Activated naive CD8-positive, alpha-beta T cell treated with anti-CD3 and anti-CD28 coated beads, Interleukin-2, amount 50 U/mL, for 24 hours (primary cell): ENCODE measurements at places on chromosomes 7 and 10.
A peak's percentile ranks its signal among the peaks of the same experiment; 100 is the strongest.

DNA sequence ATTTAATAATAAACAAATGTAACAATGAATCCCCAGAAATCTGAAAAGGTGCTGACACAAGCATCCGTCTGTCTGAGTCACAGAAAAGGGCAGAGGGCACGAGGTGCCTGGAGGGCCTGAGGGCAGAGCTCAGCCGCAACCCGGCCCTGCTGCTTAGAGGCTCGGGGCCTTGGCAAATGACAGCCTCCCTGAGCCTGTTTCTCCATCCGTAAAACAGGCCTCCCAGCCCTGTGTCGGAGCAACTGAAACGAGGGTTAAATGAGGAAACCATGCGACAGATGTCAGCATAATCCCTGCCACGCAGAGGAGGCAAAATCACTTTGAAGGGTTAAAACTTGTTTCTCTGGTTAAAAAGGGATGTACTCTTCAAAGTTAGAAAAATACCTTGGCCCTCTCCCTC, 24.9 kb downstream of the NUDT1 start:
- no peak overlapping the region for H3K4me3 ChIP-seq
- H3K36me3 ChIP-seq, result peaks cover 18% of the 10 kb centered on the region
- no peak for DNase-seq

DNA sequence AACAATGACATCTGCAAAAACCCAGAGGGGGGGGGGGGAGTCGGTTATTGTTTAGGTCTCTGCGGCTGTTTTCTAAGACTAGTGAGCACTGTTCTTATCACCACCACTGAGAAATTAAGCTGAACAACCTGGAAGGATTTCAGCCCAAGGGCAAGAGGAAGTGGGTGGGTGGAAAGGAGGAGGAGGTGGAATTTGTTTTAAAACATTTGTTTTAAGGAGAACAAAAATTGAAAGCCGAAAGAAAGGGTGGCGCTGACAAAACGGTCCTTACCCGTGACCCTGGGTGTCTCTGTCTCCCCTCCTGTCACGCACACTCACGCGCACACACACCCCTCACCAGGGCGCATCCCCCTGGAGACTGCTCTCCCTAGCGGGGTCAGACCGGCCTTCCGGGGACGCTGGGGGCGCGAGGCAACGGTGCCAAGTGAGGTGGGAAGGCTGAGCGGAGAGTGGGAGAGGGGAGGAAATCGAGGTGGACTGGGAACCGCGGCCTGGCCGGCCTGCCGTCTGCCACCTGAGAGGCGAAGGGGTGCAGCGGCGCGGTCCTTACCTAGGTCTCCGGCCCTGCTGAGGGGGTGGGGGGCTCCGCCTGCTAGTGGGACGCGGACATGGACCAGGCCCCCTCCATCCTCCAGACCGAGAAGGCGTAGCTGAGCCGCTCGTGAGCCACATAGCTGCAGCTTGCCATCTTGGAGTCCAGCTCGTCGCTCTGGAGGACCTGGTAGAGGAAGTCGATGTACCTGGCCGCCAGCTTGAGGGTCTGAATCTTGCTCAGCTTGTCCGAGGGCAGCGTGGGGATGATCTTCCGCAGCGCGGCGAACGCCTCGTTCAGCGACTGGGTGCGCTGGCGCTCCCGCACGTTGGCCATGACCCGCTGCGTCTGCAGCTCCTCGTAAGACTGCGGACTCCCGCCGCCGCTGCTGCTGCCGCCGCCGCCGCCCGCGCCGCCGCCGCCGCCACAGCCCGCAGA, 1.0 kb downstream of the TWIST1 start:
- H3K36me3 ChIP-seq, result no peaks in the 10 kb centered on the region
- peak overlapping the region; percentile 57 for H3K4me3 ChIP-seq
- peak; percentile 3 for DNase-seq
- H3K4me1 ChIP-seq, result peaks cover 2% of the 10 kb centered on the region
- peaks cover 75% of the 10 kb centered on the region for H3K27me3 ChIP-seq

DNA sequence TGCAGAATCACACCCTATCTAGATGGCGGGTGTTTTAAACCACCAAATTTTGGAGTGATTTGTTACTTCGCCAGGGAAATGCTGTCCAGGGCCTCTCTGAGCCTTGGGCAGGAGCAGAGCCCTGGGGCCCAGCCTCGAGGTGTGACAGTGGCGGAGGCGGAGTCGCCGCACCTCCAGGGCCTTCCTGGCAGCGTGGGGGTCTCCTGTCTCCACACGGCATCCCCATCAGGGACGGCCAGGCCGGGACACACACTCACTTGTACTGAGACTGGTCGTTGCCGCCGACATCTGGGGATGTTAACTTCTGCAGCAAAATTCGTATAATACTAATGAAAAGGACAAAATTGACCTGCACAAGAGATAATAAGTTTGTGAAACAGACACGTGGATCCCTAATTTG, 110.7 kb downstream of the VIPR2 start:
- H3K27ac ChIP-seq, result no peak overlapping the region
- no peak for DNase-seq
- no peaks in the 10 kb centered on the region for H3K36me3 ChIP-seq
- no peak overlapping the region for H3K4me3 ChIP-seq
- peaks cover 14% of the 10 kb centered on the region for H3K27me3 ChIP-seq

GRCh38 chr10:10332786-10333185, 684.9 kb upstream of the CELF2 start:
- H3K27ac ChIP-seq, result no peak overlapping the region
- peaks cover 13% of the 10 kb centered on the region for H3K27me3 ChIP-seq
- DNase-seq, result no peak
- H3K4me1 ChIP-seq, result no peaks in the 10 kb centered on the region
- no peak overlapping the region for H3K4me3 ChIP-seq

GRCh38 chr7:14219125-14219524, 229.7 kb upstream of the ETV1 start:
- DNase-seq, result no peak
- H3K27ac ChIP-seq, result no peak overlapping the region
- no peaks in the 10 kb centered on the region for H3K4me1 ChIP-seq
- no peak overlapping the region for H3K4me3 ChIP-seq

GRCh38 chr7:84363741-84364140, 169.2 kb upstream of the SEMA3A start:
- H3K27me3 ChIP-seq, result no peaks in the 10 kb centered on the region
- H3K4me1 ChIP-seq, result no peaks in the 10 kb centered on the region
- H3K4me3 ChIP-seq, result no peak overlapping the region
- H3K27ac ChIP-seq, result no peak overlapping the region

- peaks cover 19% of the 10 kb centered on the region for H3K4me1 ChIP-seq
- H3K4me3 ChIP-seq, result no peak overlapping the region
- no peak for DNase-seq
- H3K27ac ChIP-seq, result peak overlapping the region; percentile 55
- H3K36me3 ChIP-seq, result peaks cover 24% of the 10 kb centered on the region
Measured at GRCh38 chr7:16712916-16713315, 40.6 kb upstream of the TSPAN13 start.

DNA sequence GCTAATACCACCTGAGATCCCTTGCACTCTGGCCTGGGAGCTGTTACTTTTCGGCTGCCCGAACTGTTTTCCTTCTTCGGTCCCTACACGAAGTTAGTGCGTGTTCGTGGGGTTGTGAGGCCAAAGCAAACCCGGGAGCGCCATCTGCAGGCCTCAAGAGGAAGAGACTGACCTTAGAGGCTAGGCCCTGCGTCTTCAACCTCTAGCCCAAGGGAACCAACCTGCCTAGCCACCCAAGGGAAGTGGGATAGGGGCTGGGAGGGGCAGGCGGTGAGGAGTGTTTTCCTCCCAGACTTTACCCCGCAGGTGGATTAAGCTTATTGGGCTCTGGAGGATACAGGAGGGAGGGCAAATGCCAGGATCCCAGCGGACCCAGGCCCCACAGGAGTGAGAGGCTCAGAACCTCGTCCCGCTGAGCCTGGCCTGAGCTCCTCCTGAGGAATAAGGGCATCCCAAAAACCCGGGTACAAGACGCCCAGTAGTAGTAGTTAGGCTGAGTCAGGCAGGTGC, 1.7 kb upstream of the PAX2 start:
- no peaks in the 10 kb centered on the region for H3K36me3 ChIP-seq
- no peak overlapping the region for H3K4me3 ChIP-seq
- H3K4me1 ChIP-seq, result peaks cover 34% of the 10 kb centered on the region

DNA sequence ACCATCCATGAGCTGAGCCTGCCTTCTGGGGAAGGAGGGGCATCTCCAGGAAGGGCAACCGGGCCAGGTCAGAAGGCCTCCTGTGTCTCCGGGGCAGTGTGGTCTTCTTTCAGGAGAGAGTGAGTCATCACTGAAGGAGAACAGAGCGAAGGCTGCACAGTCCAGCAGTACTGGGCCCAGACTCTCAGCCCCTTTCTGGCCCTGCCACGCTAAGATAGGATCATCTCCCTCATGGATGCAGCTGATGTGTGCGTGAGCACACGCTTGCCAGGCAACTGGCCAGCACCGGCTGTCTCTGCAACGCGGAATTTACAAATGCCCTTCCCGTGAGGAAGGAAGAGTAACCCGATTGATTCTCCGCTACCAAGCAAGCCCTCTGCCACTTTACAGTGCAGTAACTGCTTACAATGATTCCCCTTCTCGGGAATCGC, 328.2 kb downstream of the TNS3 start:
- DNase-seq, result peak; percentile 6
- no peak overlapping the region for H3K27ac ChIP-seq
- peaks cover 19% of the 10 kb centered on the region for H3K27me3 ChIP-seq
- H3K4me3 ChIP-seq, result peak overlapping the region; percentile 14
- H3K36me3 ChIP-seq, result no peaks in the 10 kb centered on the region

GRCh38 chr10:90420637-90421318, 437.1 kb downstream of the HTR7 start:
- no peaks in the 10 kb centered on the region for H3K27me3 ChIP-seq
- H3K36me3 ChIP-seq, result no peaks in the 10 kb centered on the region
- DNase-seq, result no peak
- H3K4me3 ChIP-seq, result no peak overlapping the region
- H3K27ac ChIP-seq, result no peak overlapping the region

- peak overlapping the region; percentile 46 for H3K27ac ChIP-seq
- no peaks in the 10 kb centered on the region for H3K27me3 ChIP-seq
- H3K4me3 ChIP-seq, result no peak overlapping the region
- peaks cover 34% of the 10 kb centered on the region for H3K4me1 ChIP-seq
- no peak for DNase-seq
Measured at GRCh38 chr7:24842449-24843241, 85.4 kb upstream of the GSDME start.

DNA sequence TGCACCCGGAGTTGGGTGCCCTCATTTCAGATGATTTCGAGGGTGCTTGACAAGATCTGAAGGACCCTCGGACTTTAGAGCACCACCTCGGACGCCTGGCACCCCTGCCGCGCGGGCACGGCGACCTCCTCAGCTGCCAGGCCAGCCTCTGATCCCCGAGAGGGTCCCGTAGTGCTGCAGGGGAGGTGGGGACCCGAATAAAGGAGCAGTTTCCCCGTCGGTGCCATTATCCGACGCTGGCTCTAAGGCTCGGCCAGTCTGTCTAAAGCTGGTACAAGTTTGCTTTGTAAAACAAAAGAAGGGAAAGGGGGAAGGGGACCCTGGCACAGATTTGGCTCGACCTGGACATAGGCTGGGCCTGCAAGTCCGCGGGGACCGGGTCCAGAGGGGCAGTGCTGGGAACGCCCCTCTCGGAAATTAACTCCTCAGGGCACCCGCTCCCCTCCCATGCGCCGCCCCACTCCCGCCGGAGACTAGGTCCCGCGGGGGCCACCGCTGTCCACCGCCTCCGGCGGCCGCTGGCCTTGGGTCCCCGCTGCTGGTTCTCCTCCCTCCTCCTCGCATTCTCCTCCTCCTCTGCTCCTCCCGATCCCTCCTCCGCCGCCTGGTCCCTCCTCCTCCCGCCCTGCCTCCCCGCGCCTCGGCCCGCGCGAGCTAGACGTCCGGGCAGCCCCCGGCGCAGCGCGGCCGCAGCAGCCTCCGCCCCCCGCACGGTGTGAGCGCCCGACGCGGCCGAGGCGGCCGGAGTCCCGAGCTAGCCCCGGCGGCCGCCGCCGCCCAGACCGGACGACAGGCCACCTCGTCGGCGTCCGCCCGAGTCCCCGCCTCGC, at the start of gene EGFR:
TSS of gene EGFR (plus strand) at position 657 of the 830 bp plus-strand sequence. CDS start 261 bp downstream, outside the sequence.
- DNase-seq, result no peak
- H3K27ac ChIP-seq, result no peak within 1 kb of the TSS
- no peaks in the 10 kb centered on the region for H3K36me3 ChIP-seq

GRCh38 chr10:28449926-28450325, 83.0 kb upstream of the WAC start:
- H3K36me3 ChIP-seq, result no peaks in the 10 kb centered on the region
- DNase-seq, result no peak
- H3K27ac ChIP-seq, result no peak overlapping the region
- no peak overlapping the region for H3K4me3 ChIP-seq

DNA sequence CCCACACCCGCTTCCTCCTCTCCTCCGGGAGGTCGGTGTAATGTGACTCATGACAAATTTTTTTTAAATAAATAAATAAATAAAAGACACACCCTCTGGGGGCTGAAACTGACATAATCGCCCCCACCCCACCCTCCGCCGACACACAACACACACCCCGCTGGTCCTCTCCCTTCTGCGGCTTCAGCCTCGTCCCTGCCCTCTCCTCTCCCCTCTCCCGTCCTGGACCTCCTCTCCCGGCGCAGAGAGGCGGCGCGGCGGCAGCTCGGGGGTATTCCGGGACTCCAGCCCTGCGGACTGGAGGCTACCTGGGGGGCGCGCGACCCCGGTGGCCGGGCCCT, 686 bp downstream of the ABI1 start:
- H3K27me3 ChIP-seq, result peaks cover 5% of the 10 kb centered on the region
- H3K4me3 ChIP-seq, result peak overlapping the region; percentile 99
- no peaks in the 10 kb centered on the region for H3K36me3 ChIP-seq
- peak overlapping the region; percentile 99 for H3K27ac ChIP-seq
- peak; percentile 55 for DNase-seq

DNA sequence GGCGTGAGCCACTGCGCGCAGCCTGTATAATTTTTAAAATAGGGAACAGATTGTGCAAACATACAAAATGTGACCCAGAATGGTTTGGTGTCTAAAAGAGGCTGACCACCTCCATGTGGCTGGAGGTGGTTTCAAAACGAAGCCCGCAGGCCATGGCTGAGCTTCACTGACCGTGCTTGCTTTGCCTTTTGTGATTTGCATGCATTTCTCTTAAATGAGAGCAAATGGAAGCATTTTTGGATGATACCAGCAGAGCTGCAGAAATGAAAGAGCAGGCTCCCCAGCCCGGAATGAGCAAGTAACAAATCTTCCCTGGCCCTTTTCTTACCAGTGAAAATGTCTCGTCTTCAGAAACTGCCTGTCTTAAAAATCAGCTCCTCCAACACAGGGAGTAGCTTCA, 239.9 kb downstream of the CAMK1D start:
- DNase-seq, result no peak
- no peaks in the 10 kb centered on the region for H3K27me3 ChIP-seq
- H3K4me3 ChIP-seq, result no peak overlapping the region
- H3K4me1 ChIP-seq, result peaks cover 69% of the 10 kb centered on the region

GRCh38 chr10:71996592-71997371, 32.6 kb downstream of the CHST3 start:
- no peaks in the 10 kb centered on the region for H3K4me1 ChIP-seq
- no peaks in the 10 kb centered on the region for H3K36me3 ChIP-seq
- no peak overlapping the region for H3K27ac ChIP-seq

GRCh38 chr7:117870448-117871130, 2.7 kb downstream of the CTTNBP2 start:
- DNase-seq, result no peak
- H3K4me1 ChIP-seq, result peaks cover 15% of the 10 kb centered on the region
- peaks cover 50% of the 10 kb centered on the region for H3K27me3 ChIP-seq
- H3K36me3 ChIP-seq, result no peaks in the 10 kb centered on the region
- no peak overlapping the region for H3K4me3 ChIP-seq
- H3K27ac ChIP-seq, result no peak overlapping the region
